ENCODE measurements at places on chromosomes 4 and X. TPM values are rescaled to one million over a fixed set of nuclear protein-coding genes. Genes with fewer than 3 reads are reported as not detected.
A peak's percentile ranks its signal among the peaks of the same experiment; 100 is the strongest.

SPACA5 gene
- not detected for total RNA-seq

DNA sequence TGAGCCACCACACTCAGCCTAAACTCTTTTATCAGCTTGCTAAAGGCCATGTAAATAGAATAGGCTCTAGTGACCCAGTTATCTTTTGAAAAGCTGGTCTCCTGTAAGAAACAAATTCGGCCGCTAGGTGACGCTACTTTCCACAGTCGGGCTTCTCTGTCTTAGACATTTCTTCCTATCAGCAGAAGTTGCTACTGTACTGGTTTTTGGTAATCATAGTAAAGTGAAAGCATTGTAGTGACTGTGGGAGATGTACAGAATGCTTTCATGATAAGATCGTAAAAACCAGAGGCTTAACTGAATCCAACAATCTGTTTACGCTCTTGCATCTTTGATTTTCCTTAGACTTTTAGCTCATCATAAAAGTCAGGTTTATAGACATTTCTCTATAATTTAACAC is 82.6 kb downstream of the GK start:
- no peaks in the 10 kb centered on the region for H3K27me3 ChIP-seq
- H3K27ac ChIP-seq: no peak overlapping the region
- H3K36me3 ChIP-seq: peaks cover 2% of the 10 kb centered on the region
- DNase-seq: peak; percentile 23
- H3K4me3 ChIP-seq: no peak overlapping the region
- H3K4me1 ChIP-seq: no peaks in the 10 kb centered on the region

SMIM10L2A gene
- total RNA-seq: 9.5 TPM

- H3K4me1 ChIP-seq: peaks cover 8% of the 10 kb centered on the region
- peak overlapping the region; percentile 98 for H3K27ac ChIP-seq
- H3K4me3 ChIP-seq: peak overlapping the region; percentile 96
- no peak for DNase-seq
- H3K27me3 ChIP-seq: peaks cover 7% of the 10 kb centered on the region
These were observed 792 bp downstream of the PPID start for GRCh38 chr4:158722291-158722916.
